GM20000 (cell line): ENCODE measurements at places on chromosomes 2 and 18.

- no peak for DNase-seq
Measured at GRCh38 chr2:109364217-109364616, 235.2 kb downstream of the SH3RF3 start.

DNA sequence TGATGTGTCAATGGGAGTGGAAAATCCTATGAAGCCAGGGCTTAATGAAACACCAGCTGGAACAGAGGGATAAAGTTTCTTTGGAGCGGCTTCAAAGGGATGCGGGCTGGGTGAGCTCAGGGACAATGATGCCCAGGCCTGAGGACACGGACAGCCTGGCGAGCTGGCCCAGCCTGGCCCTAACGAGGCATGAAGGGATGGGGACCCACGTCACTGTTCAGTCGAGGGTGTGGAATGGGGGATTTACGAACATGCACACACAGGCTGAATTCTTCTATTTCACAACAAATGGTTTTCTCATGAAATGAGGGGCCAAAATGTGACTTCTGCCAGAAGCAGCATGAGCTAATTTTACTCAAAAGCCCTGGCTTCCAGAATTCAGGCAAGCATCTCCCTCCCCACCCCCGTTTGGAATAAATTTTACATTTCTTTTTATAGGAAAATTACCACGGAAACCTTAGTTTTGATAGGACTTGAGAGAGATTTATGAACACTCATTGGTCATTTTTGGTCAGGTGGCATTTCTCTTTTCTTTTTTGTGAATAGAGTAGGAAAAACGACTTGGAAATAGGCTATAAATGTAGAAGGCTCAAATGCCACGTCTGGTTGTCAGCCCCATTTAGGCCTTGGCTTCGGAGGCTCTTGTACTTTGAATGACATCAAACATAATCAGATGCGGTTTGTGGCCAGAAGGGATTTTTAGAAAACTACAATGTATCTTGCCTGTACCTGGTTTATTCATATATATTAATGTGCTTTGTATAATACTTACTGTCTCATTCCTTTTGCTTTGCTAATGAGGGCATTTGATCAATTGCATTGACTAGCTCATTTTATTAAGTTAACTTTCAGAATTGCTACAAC, 893.8 kb upstream of the CELF4 start:
- DNase-seq, result no peak

DNA sequence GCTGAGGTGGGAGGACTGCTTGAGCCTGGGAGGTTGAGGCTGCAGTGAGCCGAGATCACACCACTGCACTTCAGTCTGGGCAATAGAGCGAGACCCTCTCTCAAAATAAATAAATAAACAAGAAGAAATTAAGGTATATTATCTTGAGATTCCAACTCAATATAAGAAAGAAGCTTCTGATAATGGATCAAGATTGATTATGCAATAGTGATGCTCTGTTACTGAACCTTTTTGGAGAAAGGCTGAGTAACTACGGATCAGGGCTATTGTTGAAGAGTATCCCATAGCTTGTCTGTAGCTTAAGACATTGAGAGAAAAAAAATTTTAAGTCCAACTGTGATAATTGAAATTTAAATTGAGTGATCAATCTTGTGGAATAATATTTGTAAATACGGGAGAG, 17.7 kb downstream of the GULP1 start:
- DNase-seq, result no peak

- DNase-seq, result no peak
Measured at GRCh38 chr18:53603276-53603675, 621.2 kb downstream of the MBD2 start.

DNA sequence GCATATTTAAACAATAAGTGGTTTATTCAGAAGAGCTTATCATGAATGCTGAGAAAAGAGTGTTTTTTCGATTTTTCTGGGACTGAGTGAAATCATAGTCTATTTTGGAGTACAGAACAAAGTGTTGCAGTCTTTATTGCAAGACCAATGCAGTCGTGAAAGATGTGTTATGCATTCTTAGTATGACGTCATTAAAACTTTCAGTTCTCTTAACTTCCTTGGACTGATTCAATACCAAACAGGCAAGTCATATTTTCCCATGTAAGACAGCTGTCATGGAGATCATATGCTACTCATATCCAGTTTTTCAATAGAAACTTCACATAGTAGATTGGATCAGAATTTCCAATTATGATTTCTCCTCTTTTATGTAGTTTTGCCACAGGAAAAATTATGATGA, 92.6 kb downstream of the RIT2 start:
- DNase-seq, result no peak

- no peak for DNase-seq
Measured at GRCh38 chr2:47697000-47697601, 85.8 kb upstream of the MSH6 start.

GRCh38 chr2:78992807-78993517, 32.5 kb upstream of the REG3G start:
- no peak for DNase-seq

DNA sequence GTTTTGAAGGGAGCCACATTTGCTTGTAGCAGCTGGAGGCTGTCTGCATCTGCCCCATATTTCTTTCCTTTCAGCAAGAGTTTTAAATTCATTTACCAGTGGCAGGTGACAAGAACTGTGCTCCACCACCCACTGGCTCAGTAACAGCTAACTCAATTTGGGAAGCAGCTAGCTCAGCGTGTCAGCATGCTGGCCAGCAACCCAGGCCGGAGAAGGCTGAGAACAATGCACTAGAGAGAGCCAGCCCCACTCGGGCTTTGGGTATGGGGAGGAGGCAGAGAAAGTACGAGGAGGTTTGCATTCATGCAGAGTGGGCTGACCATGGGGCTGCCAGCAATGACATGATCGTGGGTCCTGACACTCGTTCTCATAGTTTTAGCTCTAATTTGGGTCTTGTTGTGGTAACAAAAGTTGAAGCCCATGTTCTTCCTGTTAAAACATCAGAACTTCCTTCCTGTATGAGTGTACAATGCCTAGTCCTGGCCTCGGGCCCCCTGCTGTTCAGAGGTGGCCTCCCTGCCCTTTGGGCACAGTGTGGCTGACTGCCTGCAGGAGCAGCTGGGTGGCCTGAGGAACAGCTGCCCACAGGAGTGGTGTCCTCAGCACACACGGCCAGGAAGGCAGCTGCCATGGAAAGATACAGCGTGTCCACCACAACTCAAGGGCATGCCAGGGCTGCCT, 23.0 kb downstream of the CDC42EP3 start:
- no peak for DNase-seq

- DNase-seq, result no peak
Measured at GRCh38 chr2:198143793-198144192, 339.4 kb downstream of the PLCL1 start.

DNA sequence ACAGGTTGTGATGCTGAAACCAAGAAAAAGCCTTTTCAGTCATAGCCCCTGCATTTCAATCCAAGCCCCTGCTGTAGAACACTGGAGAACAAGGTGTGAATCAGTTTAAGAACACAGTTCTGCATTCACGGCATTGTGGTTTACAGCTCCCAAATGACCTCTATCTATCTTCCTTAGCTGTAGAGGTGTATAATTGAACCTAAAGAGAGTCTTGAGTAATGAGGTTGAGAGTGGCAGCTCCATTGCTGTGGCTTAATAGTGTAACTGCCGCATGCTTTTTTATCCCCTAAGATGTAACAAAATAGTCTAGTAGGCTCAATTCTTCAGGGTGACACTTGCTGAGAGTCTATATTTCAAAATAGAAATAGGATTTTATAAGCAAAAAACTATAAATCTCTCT, 121.3 kb upstream of the EPHA4 start:
- DNase-seq, result no peak
